ENCODE measurements at places on chromosomes 7 and 10. TPM values are rescaled to one million over a fixed set of nuclear protein-coding genes. Genes with fewer than 3 reads are reported as not detected.

TYW1B gene
- 6.8 TPM for total RNA-seq

RBP3 gene
- total RNA-seq = not detected

GRCh38 chr7:2774935-2775334, 69.2 kb downstream of the GNA12 start:
- no peak for DNase-seq

DNA sequence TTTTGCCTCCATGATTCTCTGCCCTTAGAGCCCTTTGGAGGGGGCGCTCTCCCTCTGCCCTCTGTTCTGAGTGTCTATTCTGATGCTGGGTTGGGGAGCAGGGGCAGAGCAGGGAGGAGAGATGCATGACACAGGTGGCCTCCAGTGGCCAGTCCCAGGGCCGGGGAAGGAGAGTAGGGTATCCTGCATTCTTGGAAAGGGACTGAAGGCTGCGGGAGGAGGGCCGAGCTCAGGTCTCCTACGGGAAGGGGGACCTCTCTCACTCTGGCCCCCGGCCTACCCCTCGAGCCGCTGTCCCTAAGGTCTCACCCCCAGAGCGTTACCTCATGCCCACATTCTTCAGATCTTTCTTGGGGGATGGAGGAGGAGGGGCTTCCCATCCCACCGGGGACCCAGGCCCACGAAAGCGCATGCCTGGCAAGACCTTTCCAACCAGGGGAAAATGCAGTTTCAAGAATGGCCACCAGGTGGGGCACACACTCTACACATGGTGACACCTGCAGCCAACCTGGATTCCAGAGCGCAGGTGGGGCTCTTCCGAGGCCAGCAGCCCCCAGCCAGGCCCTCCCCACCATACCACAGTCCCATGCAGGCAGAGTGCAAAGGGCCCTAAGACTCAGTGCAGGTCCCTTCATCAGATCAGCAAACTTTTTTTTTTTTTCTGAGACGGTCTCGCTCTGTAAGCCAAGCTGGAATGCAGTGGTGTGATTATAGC, 86.4 kb downstream of the MYL10 start:
- DNase-seq = no peak

GRCh38 chr10:129864601-129865126, 99.4 kb downstream of the EBF3 start:
- no peak for DNase-seq
